ENCODE measurements at places on chromosomes 11 and 22.
A peak's percentile ranks its signal among the peaks of the same experiment; 100 is the strongest.

GRCh38 chr11:848380-848931 is 5.8 kb downstream of the TSPAN4 start:
- DNase-seq: peak; percentile 73

- no peak for DNase-seq
These were observed 38.1 kb downstream of the GRAMD4 start for GRCh38 chr22:46657996-46658947.

DNA sequence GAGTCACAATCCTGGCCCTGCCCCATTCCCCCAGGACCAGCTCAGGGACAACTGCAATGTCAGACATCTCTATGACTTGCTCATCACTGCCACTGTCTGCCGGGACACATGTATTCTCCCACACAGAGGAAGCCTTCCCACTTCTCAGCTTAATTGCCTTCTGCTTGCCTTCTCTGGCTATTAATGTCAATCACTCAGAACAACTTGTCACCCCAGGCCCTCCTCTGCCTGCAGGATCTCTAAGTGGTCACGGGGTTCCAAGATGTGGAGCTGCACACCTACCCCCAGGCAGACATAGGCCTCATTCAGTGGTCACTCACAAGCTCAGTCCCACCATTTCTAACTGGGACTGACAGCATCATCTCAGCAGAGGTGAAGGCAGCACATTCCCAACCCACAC is 15.1 kb downstream of the PLEKHA7 start:
- DNase-seq: no peak

DNA sequence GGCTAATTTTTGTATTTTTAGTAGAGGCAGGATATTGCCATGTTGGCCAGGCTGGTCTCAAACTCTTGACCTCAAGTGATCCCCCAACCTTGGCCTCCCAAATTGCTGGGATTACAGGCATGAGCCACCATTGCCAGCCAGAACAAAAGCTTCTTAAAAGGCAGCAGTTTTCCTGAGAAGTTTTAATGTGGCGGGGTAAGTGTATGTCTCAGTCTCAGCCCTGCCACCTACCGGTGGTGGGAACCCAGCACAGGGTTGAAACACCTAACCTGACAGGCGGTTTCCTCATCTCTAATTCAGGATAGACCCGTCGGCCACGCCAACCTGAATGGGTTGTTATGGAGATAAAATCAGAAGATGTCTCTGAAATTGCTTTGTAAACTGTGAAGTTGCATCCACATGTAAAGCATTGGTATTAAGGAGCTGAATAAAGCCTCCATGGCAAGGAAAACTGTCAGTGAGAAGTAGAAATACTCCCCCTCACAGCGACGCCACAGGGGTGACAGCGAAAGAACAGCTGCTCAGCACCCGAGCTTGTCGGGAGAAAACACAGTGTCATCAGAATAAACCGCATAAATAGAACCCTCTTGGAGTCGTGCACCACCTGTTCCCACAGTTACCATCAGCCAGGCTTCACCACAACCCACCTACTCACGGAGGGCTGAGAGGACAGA is 165.9 kb upstream of the NCAM1 start:
- DNase-seq: no peak

DNA sequence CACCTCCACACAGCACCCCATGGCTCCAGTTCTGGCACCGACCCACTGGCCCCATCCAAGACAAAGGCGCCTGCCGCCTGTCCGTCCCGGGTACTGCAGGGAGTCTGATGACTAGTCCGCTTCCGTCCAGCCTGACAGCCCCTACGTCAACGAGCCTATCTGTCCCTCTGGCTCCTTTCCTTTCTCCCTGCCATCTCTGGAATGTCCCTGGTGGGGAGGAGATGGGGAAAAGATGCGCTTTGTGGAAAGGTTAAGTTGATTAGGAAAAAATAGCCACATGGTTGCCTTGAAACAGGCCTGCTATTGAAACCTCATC is 10.4 kb downstream of the PDGFB start:
- no peak for DNase-seq

GRCh38 chr22:23217171-23218052 is 37.1 kb downstream of the BCR start:
- no peak for DNase-seq

DNA sequence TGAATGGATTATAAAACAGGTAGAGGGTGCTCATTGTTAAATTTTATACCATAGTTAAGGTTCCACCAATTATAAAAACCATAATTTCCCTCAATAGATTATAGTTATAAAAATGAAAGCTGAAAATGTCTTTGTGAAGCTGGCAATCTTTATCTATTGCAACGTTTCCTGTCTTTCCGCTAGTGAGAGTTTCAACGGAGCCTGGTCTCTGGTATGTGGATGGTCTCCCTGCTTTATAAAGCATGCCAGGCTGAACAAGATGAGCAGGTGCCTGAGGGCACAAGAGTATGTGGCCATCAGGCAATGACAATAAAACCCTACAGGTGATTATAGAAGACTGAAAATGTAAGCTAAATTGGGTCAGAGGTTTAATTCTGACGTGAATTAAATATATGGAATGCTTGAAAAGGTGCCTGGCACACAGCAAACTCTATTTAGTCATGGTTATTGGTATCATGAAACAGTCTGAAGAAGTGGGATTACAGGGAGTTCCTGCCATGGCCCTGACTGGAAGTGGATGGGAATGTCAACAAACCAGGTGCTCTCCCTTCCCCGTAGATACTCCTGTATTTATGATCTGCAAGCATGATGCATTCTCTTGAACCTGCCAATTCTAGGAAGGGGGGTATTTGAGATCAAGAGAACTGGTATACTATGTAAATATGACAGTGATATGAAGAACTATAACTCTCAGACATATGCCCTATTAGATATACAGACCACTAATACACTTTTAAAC is 115.7 kb downstream of the ENTHD1 start:
- DNase-seq: no peak

- DNase-seq: no peak
These were observed 29.9 kb downstream of the GUCY1A2 start for GRCh38 chr11:106988151-106989077.

Data from activated CD8-positive, alpha-beta memory T cell treated with anti-CD3 and anti-CD28 coated beads, Interleukin-2, amount 50 U/mL, for 4 hours (primary cell).